Stimulated activated CD8-positive, alpha-beta memory T cell treated with anti-CD3 and anti-CD28 coated beads, Interleukin-7, amount 100 ng/mL, for 1 hour (primary cell): ENCODE measurements at places on chromosomes 7 and 10.

GRCh38 chr10:111187096-111187495 lies 110.3 kb downstream of the ADRA2A start:
- DNase-seq, result no peak

DNA sequence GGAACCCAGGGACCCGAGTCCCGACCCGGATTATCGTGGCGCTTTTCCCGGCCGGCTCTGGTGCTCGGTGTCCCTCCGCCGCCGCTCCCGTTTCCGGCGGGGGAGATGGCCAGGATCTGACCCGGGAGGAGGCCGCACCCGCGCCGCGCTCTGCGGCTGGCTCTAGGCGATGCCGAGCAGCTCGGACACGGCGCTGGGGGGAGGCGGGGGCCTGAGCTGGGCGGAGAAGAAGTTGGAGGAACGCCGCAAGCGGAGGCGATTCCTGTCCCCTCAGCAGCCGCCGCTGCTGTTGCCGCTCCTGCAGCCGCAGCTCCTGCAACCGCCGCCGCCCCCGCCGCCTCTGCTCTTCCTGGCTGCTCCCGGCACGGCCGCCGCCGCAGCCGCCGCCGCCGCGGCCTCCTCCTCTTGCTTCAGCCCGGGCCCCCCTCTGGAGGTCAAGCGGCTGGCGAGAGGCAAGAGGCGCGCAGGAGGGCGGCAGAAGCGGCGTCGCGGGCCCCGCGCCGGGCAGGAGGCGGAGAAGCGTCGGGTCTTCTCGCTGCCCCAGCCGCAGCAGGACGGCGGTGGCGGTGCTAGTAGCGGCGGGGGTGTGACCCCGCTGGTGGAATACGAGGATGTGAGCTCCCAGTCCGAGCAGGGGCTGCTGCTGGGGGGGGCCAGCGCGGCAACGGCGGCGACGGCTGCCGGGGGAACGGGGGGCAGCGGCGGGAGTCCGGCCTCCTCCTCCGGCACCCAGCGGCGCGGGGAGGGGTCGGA lies 593 bp downstream of the CDK13 start:
- peak; percentile 9 for DNase-seq

GRCh38 chr7:36198854-36199266 lies 45.8 kb downstream of the EEPD1 start:
- DNase-seq, result no peak

- no peak for DNase-seq
Observed at GRCh38 chr7:66296001-66296521, 90.9 kb downstream of the TPST1 start.

- no peak for DNase-seq
Observed at GRCh38 chr7:77327067-77327931, 88.8 kb downstream of the GSAP start.

GRCh38 chr7:116166156-116166555 lies 44.2 kb upstream of the TES start:
- no peak for DNase-seq
